ENCODE measurements at places on chromosomes 16 and 17.

DNA sequence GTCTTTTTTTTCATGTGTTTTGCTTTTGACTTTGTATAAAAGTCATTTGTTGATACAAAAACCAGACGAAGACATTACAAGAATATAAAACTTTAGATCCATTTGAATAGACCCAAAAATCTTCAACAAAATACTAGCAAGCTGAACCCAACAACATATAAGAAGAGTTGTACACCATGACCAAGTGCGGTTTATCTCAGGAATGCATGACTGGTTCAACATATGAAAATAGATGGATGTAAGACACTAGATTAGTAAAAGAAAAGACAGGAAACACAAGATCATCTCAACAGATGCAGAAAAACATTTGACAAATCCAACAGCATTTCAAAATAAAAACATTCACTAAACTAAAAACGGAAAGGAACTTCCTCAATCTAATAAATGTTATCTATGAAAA lies 69.0 kb downstream of the TBC1D16 start:
- no peak for DNase-seq

DNA sequence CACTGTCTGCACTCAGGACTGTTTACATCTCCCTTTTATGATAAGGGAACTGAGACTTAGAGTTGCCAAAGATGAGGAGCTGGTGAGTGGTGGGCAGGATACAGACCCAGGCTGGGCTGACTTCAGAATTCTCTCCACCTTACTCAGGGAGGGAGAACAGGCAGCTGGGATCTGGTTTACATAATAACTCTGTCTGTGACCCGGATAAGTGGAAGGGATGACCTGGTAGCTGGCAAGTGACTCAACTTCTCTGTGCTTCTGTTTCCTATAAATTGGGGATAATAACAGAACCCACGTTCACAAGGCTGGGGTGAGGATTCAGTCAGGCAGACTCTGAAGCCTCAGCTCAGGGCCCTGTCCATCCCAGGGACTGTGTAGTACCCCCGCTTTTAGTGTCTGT lies 2.6 kb downstream of the SNX20 start:
- no peak for DNase-seq

DNA sequence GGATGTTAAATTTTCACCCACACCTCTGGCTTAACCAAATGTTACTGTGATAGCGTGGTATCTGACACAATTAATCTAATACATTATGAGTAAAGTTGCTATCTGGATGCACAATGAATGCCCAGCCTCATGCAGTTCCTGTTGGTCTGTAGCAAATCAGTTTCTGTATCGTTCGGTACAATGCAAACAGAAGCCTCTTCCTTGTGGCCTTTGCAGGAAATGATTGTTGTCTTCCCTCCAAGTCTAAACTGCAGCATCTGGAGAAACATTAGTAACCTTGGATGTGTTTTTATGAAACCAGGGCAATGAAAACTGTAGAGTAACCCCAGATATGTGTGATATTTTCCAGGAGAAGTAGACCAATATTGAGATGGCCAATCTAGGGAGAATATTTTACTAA lies 46.8 kb downstream of the CYB561 start:
- DNase-seq, result no peak

DNA sequence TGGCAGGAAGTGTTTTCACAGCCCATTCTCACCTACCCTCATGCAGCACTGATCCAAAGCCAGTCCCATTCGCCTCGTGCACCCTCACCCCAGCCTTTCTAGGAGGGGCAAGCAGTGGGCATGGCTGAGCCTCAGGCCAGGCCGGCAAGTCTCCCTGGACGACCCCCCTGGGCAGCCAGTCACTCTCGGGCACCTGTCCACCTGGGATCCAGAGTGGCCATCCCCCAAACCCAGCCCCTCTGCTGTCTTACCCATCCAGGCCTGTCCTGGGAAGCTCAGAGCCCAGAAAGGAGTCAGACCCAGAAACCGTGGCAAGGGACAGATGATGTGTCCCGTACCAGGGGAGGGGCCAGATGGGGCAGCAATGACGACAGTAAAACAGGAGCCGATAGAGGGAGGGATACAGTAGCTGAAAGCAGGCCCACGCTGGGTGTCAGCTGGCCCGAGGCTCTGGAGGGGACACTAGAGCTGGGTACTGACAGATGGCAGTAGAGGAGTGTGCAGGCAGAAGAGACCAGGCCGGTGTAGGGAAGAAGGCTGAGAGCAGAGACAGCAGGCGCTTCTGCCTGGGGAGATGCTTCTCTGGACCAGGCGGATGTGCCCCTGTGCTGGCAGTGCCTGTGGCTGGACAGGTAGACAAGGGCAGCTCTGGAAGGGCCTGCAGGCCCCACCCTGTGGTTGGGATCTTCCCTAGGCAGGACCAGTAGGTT lies 5.8 kb downstream of the CMTM3 start:
- no peak for DNase-seq

DNA sequence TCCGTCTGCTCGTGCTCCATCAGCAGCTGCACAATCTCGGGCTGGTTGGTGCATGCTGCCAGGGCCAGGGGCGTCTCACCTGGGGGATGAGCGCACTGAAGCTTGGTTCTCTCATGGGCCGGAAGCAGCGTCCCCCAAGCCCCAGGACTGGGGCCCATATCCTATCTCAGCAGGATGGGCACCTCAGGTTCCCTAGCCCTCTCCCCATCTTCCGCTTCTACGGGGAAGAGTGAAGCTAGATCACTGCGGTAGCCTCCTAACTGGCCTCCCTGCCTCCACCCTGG lies 24.8 kb downstream of the TRPV3 start:
- DNase-seq, result no peak

GRCh38 chr17:42670789-42671657 lies 5.8 kb downstream of the PLEKHH3 start:
- DNase-seq, result no peak

DNA sequence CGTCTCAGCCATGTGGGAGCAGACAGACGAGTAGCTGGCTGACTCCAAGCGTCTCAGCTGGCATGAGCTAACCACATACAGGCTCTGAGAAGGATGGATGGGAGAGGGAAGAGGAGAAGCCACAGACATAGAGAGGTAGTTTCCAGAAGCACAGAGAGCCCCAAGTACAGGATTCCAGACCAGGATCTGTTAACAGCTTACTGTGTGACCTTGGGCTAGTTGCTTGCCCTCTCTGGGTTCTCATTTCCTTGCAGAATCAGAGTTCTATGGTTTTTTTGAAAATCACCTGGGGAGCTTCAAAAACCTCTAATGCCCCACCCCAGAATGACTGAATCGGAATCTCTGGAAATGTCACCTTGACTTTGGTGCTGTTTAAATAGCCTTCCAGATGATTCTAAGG lies 60.2 kb downstream of the ABCC6 start:
- no peak for DNase-seq

GRCh38 chr16:49473773-49474172 lies 100.2 kb downstream of the C16orf78 start:
- DNase-seq, result no peak

DNA sequence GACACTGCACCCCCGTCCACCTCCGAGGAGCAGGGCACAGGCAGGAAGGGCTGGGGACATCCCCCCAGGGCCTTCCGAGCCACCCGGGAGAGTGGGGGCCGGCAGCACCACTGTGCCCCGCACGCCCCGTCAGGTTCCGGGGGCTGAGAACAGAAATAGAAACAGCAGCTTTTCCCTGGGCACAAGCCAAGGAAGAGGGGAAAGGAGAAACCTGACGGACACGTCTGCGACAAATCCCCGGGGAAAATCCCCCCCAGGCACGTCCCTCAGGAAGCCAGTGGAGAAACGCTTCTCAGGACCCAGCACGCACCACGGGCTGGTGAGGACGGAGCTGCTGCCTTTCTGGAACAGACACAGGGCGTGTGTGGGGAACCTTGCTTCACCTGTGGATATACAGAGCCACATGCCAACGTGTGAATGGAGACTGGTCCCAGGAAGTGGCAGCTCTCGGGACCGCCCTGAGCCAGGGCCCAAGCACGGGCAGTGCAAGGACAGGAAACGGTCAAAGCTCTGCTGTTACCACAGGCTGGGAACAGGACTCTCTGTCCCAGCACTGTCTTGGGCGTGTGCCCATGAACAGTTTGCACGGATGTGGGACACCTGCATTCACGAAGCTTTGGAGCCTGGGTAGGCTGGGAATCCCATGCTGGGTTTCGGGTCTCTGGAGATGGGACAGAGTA lies 1.2 kb upstream of the TMEM204 start:
- DNase-seq, result no peak

- no peak for DNase-seq
Measured at GRCh38 chr16:8572919-8573724, 17.2 kb downstream of the TMEM114 start.

GRCh38 chr17:7043497-7044198 lies at the start of gene SLC16A11:
Gene SLC16A11 (minus strand): TSS chr17:7044092. CDS start chr17:7043513, 579 bp downstream.
- DNase-seq, result no peak

- DNase-seq, result no peak
Measured at GRCh38 chr16:69133373-69133954, 1.0 kb downstream of the UTP4 start.

GRCh38 chr17:35214192-35214591 lies 20.0 kb upstream of the SLC35G3 start:
- DNase-seq, result no peak

DNA sequence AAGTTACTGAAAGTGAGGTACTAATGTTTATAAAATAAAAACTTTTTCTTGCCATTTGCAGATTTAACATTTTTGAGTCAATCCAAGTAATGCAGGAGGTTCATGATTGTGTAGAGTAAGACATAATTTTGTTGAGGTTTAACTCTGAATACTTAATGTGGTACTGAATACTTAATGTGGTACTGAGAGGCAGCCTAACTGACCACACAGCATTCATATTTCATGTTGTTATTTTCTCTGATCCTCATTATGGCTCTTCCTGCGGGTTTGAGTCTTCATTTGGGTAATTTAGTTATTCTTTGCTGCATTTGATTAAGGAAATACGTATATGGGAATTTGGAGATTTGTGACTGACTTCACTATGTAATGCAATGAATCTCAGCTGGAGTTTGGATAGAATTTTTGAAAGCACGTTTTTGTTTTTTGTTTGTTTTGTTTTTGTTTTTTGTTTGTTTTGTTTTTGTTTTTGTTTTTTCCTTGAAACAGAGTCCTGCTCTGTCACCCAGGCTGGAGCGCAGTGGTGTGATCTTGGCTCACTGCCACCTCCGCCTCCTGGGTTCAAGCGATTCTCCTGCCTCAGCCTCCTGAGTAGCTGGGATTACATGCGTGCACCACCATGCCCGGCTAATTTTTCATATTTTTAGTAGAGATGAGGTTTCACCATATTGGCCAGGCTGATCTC lies 3.8 kb downstream of the SF3B3 start:
- no peak for DNase-seq

DNA sequence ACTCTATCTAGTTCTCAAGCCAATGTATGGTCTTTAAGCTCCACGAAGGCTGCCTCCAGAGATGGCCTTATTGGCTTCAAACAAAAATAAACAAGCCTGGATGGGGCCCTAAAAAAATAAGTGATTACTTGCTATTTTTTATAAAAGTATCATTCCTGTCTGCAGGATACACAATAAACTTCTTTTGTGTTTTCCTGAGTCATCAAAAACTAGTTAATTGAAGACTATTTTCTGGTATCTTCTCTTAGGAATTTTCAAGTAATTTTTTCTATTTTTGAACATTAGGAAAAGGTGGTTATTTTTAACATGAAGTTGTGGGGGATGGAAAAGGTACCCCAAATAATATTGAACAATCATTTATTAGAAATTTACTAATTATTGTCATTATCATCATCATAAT lies 213.1 kb upstream of the DYNLRB2 start:
- no peak for DNase-seq

DNA sequence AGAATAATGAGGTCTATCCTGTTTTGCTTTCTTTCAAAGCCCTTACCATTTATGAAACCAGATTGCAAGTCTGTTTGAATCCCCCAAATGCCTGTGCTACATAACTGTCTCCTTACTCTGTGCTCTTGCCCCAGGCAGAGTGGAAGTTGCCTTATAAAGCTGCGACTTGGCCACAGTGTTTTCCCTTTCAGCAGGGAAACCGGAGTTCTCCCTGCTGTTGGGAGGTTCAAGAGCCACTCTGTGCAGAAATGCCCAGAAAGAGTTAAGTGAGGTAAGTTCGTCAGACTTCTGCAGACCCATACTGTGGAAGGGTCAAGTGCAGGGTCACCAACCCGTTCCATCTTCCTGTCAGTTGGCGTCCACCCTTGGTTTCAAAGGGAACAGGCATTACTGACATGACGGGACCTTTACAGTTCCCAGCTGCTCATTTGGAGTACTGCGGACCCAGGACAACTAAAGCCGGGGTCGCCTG lies 508.9 kb downstream of the WWOX start:
- DNase-seq, result no peak

DNA sequence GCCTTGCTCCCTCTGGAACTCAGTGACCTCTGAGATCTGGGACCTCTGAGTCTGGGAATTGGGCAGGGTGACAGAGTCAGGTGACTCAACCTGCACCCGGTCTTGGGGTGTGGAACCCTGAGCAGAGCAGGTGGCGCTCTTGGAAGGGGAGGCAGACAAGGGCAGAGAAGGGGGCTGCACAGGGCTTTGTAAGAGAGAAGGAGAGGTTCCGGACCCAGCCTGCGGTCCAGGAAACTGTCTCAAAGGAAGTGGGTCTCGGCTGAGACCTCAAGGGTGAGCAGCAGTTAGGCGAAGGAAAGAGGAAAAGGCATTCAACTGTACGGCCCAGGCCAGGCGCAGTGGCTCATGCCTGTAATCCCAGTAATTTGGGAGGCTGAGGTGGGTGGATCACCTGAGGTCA lies 10.0 kb upstream of the RIPOR1 start:
- no peak for DNase-seq

GRCh38 chr17:82180776-82181528 lies 31.7 kb downstream of the CCDC57 start:
- no peak for DNase-seq

- DNase-seq, result no peak
Measured at GRCh38 chr17:2238432-2239169, 65.0 kb downstream of the SMG6 start.

- DNase-seq, result no peak
Measured at GRCh38 chr16:85281181-85281580, 168.9 kb upstream of the CIBAR2 start.

GRCh38 chr17:10105513-10106001 lies 92.8 kb downstream of the GAS7 start:
- no peak for DNase-seq

- no peak for DNase-seq
Measured at GRCh38 chr17:62935523-62935922, 30.5 kb upstream of the TANC2 start.

DNA sequence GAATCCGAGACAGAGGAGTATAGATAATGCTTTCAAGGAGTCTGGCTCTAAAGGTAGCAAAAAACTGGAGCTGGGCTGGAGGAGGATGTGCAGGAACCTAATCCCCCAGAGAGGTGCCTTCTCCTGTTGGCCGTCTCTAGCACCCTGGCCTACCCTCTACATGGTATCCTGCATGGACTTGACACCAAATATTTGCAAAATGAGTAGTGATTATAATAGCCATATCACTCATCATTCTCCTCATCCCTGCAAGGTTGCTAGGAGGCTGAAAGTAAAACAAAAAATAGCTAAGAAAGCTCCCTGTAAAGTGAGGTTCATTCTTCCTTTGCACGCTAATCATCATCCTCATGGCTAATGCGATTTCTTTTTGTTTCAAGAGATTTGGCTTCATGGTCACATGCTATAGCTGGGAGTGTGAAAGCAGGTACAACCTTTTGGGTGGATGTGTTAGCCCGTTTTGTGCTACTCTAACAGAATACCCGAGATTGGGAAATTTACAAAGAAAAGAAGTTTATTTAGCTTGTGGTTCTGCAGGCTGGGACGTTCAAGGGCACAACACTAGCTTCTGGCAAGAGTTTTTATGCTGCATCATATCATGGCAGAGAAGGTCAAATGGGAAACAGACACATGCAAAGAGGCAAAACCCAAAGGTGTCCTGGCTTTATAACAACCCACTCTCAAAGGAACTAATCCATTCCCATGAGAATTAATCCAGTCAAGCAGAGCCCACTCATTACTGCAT lies 27.1 kb upstream of the CIITA start:
- DNase-seq, result no peak

- no peak for DNase-seq
Measured at GRCh38 chr17:49439673-49440571, 25.2 kb upstream of the PHB1 start.

Data from stimulated activated CD8-positive, alpha-beta memory T cell treated with anti-CD3 and anti-CD28 coated beads, Interleukin-12 subunit alpha, Interleukin-12 subunit beta, amount 100 ng/mL, for 4 hours (primary cell).